OCI-LY7 (cell line): ENCODE measurements at places on chromosomes 13 and 19. TPM values are rescaled to one million over a fixed set of nuclear protein-coding genes. Genes with fewer than 3 reads are reported as not detected.

ZNF562 gene
- 16.8 and 17.3 TPM in 2 replicates for total RNA-seq

ITM2B gene
- 43.3 and 44.5 TPM in 2 replicates for total RNA-seq

ZNF582 gene
- total RNA-seq, result 0.20 TPM in 1 of 2 replicates, not detected in the other

CABP5 gene
- total RNA-seq, result not detected in 2 replicates

ZNF772 gene
- total RNA-seq, result 1.1 and 1.5 TPM in 2 replicates

VAV1 gene
- 92.7 and 107 TPM in 2 replicates for total RNA-seq

ZNF99 gene
- not detected in 2 replicates for total RNA-seq

GRCh38 chr13:31605076-31605860 lies 134.1 kb upstream of the RXFP2 start:
- DNase-seq, result no peak

DNA sequence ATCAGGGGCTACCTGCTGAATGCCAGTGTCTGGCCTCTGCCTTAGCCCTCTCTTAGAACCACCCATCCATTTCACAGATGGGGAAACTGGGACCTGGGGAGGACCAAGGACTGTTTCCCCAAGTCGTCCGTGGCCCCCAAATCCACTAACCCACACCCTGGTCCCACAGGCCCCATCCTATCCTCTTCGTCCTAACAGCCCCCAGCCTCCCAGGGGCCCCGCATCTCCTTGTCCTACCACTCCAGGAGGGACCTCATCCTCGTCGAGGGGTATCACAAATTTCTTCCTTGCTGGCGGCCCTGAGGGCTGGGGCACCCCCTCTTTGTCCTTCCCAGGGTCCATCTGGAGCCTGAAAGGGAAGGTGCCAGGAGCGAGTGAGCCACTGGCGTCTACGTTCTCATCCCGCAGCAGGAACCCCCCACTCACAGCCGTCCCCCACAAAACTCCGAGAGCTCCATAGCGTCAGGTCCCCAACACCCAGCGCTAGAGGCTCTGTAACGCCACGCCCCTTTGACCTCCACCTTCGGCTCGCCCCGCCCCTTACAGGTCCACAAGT lies 606 bp downstream of the ERCC1 start:
- DNase-seq, result no peak

DNA sequence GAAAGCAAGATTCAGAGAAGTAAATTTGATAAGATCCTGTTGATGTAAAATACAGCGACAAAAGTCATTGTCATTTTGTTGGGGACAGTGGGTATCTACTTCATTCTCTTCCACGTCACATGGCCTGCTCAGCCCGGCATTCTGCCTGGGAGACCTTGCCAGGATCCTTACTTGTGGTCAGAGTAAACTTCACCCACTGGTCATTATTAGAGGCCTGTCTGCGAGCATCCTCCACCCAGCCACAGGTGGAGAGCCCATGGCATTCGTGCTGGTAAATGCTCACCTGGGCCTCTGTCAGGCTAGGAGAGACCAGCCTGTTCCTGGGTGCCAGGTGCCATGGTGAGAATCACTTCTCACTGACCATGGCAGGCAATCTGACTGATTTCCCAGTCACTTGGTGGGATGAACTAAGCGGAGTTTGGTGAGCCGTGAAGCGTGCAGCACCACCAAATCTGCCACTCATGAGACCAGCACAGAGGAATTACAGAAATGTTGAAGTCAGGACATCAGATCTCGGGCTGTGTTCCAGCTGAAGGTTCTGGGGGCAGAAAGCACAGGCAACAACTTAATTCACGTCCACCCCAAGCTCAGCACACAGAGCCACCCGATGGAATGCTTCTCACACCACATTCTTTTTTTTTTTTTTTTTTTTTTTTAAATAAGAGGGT lies 107.0 kb downstream of the SIPA1L3 start:
- DNase-seq, result no peak

- DNase-seq, result no peak
These were observed 28.6 kb upstream of the VSTM2B start for GRCh38 chr19:29497241-29497640.

- no peak for DNase-seq
These were observed 24.9 kb downstream of the SIGLEC7 start for GRCh38 chr19:51166846-51167490.

GRCh38 chr19:39155741-39156140 lies 30.2 kb downstream of the PAK4 start:
- DNase-seq, result no peak

GRCh38 chr13:31008400-31009115 lies 76.1 kb downstream of the TEX26 start:
- no peak for DNase-seq

DNA sequence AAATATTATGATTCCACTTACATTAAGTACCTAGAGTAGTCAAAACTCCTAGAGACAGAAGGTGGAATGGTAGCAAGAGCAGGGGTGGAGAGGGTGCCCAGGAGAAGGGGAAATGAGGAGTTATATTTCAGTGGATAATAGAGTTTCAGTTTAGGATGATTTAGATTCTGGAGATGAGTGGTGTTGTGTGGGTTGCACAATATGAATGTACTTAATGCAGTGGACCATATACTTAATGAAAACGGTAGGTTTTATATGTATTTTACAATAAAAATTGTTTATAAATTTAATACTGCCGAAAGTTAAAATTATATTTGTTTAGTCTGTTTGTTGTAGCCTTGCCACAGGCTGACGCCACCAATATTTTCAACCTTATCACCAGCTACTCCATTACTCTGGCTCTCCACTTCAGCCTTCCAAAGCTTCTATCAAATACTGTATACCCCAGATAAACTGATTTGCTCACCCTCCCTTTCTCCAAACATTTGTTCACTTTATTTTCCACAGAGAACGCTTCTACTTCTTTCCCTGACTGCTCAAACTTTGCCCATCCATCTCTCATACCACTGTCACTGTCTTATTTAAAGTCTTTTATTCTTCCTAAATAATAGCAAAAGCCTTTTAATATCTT lies 1.4 kb upstream of the RBM26 start:
- no peak for DNase-seq

DNA sequence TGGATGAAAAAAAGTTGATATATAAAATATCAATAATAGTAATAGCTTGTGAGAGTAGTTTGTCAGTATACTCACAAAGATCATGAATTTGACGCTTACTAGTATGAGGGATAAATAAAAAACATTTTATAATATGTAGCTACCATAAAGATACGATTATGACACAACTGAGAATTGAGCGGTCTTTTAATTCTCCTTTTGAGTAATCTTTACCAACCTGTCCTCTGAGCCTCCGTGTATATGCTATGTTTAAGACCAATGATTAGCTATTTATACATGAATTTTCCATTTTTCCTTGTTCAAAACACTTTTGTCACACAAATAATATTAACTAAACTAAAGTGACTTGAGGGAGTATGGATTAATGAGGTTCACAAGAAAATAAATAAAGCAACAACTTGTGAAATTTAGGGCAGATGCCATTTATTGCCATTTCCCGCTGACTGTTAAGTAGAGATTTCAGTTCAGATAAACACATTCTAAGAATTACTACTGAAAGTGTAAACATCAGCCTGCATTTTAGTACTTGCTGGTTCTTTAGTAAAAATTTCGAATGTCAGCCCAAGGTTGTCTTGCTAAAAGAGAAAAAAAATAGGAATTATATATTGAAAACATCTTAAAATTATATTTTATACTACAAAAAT lies 6.2 kb upstream of the IRS2 start:
- DNase-seq, result no peak

DNA sequence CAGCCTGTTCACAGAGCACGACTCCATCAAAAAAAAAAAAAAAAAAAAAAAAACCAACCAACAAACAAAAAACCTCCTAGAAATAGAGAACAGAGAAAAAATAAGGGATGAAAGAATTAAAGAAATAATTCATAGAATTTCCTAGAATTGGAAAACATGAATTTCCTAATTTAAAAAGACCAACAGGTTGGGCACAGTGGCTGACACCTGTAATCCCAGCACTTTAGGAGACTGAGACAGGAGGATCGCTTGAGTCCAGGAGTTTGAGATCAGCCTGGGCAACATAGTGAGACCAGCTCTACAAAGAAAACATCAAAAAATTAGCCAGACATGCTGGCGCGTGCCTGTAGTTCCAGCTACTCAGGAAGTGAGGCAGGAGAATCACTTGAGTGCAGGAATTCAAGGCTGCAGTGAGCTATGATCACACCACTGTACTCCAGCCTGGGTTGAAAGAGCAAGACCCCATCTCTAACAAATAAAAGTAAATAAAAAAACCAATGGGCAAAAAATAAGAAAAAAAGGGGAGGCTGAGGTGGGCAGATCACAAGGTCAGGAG lies 6.5 kb downstream of the SPART start:
- DNase-seq, result no peak

DNA sequence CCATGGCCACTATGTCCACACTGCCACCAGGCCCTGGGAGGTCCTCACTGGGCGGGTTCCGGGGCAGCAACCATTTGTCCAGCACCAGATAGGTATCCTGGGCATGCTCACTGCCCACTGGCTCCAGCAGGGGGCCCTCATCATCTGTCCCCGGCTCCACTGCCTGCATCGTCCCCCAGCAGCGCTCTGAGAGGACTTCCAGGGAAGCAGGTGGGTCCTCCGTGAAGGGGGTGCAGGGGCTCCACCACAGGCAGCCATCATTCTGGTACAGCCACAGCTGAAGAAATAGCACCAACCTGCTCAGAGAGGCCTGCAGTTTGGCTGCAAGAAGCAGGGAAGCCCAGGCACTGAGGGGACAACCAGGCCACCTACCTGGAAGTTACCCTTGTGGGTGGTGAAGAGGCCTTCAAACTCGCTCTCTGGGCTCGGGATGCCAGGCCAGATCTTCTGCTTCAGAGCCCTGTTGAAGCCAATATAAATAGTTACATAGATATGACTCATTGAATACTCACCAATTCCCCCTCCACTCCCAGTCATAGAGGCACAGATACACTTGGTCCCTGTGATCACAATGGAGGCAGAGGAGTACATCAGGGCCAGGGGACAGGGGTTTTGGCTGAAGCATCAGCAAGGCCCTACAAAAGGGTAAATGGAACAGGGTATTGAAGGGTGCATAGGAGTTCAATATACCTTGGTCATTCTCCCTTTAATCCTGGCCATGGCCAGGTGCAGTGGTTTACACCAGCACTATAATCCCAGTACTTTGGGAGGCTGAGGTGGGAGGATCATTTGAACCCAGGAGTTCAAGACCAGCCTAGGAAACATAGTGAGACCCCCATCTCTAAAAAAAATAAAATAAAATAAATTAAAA lies 4.1 kb downstream of the SWSAP1 start:
- peak; percentile 48 for DNase-seq

DNA sequence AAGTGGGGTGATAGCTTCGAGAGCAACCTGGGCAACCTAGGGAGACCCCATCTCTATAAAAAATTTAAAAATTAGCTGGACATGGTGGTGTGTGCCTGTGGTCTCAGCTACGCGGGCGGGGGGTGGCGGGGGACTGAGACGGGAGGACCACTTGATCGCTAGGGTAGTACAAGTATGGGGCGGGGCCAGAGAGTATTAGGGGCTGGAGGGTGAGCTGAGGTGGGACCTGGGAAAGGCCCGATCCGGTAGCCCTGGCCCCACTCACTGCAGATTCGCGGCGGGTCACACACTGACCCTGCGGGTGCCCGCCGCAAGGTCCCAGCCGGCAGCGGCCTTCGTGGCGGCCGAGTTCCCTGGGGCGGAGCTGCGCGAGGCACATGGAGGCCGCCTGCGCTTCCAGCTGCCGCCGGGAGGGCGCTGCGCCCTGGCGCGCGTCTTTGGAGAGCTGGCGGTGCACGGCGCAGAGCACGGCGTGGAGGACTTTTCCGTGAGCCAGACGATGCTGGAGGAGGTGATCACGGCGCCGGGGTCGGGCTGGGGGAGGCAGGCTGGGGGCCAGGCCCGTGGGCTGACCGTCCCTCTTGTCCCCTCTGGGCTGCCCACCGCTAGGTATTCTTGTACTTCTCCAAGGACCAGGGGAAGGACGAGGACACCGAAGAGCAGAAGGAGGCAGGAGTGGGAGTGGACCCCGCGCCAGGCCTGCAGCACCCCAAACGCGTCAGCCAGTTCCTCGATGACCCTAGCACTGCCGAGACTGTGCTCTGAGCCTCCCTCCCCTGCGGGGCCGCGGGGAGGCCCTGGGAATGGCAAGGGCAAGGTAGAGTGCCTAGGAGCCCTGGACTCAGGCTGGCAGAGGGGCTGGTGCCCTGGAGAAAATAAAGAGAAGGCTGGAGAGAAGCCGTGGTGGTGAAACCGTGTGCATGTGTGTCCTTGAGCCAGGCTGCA lies 2.0 kb upstream of the ARHGAP45 start:
- DNase-seq, result peak; percentile 81

- no peak for DNase-seq
These were observed 18.9 kb downstream of the ARID3A start for GRCh38 chr19:944663-945241.

DNA sequence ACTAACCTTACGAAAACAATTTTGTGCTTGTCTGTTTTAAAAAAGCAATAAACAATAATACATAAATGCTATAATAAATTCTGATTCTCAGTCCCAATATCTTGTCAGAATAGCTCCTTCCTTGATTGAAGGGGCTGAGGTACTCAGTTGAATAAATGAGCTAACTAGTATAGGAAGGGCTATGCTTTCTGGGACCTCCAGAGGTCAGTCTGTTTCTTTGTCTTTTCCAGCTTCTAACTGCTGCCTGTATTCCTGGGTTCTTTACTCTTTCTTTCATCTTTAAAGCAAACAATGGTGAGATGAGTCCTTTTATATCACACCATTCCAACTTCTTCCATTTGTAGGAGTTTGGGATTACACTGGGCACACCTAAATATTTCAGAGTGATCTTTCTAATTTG lies 1297.0 kb upstream of the ATXN8OS start:
- DNase-seq, result no peak

GRCh38 chr19:16889883-16890460 lies 1.2 kb downstream of the F2RL3 start:
- DNase-seq, result no peak

- no peak for DNase-seq
These were observed 5.7 kb downstream of the CDK8 start for GRCh38 chr13:26259634-26260033.

- no peak for DNase-seq
These were observed 637.1 kb downstream of the UQCRFS1 start for GRCh38 chr19:28575816-28576215.

DNA sequence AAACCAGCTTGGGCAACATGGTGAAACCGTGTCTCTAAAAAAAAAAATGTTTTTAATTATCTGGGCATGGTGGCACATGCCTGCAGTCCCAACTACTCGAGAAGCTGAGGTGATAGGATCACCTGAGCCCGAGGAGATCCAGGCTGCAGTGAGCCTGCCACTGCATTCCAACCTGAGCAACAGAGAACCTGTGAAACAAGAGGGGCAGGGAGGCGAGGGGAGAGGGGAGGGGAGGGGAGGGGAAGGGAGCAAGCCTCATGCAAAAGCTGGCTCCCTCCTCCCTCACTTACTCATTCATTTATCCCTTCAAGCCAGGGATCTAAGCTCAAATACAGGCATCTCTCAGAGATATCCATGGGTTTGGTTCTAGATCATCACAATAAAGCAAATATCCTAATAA lies 8.9 kb downstream of the ATP7B start:
- no peak for DNase-seq

- no peak for DNase-seq
These were observed 36.1 kb upstream of the KLF2 start for GRCh38 chr19:16288544-16288943.
